Skeletal muscle cell (primary cell): ENCODE measurements at places on chromosomes 16 and 17.

DNA sequence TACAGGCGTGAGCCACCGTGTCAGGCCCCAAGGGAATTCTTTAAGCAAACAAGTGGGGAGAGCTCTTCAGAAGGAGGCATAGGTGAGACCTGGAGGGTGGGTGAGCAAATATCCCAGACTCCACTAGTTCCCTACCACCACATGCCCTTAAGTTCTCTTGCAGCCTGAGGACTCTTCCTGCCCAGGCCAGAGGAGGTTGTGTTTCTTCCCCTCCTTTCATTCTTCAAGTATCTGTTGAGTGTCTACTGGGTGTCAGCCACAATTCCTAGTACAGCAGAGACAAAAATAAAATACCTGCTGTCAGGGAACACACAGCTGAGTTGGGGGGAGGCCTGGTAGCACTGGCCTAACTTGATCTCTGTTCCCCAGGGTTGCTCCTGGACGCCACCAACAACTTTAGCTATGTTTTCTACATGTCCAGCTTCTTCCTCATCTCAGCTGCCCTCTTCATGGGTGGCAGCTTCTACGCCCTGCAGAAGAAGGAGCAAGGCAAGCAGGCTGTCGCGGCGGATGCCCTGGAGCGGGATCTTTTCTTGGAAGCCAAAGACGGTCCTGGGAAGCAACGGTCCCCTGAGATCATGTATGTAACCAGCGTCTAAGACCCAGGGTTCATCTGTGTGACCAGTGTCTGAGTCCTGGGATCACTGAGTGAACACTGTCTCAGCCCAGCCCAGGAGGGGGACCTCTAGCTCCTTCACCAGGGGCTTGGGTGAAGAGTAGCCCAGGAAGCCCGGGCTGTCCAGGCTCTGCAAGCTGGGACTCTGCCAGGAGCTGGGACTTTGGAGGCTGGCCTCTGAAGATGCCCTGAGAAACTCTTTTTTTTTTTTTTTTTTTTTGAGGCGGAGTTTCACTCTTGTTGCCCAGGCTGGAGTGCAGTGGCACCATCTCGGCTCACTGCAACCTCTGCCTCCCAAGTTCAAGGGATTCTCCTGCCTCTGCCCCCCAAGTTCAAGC is 5.9 kb upstream of the ARMC7 start:
- DNase-seq: no peak

GRCh38 chr17:55735731-55736405 is 13.2 kb upstream of the TMEM100 start:
- DNase-seq: no peak

GRCh38 chr17:7261379-7262191 is 693 bp downstream of the CLDN7 start:
- DNase-seq: no peak

DNA sequence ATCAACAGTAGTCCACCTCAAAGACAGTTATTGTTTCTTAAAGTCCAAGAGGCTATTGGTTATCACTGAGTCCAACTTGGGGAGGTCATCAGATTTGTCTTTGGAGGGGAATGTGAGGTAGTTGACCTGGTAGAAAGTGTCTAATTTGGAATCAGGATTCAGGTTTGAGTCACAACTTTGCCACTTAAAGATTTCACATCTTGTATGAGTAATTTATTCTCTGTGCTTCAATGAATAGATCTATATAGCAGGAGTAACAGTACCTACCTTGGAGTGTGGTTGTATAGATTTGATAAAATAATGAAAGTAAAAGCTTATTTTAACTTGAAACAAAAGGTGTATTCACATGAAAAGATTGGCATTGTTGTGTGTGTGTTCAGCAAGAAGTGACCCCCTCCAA is 119.3 kb upstream of the TBX2 start:
- DNase-seq: no peak

GRCh38 chr17:7293816-7294613 is 424 bp downstream of the YBX2 start:
- DNase-seq: no peak

- DNase-seq: no peak
Observed at GRCh38 chr16:89491974-89492687, 1.8 kb upstream of the ANKRD11 start.

DNA sequence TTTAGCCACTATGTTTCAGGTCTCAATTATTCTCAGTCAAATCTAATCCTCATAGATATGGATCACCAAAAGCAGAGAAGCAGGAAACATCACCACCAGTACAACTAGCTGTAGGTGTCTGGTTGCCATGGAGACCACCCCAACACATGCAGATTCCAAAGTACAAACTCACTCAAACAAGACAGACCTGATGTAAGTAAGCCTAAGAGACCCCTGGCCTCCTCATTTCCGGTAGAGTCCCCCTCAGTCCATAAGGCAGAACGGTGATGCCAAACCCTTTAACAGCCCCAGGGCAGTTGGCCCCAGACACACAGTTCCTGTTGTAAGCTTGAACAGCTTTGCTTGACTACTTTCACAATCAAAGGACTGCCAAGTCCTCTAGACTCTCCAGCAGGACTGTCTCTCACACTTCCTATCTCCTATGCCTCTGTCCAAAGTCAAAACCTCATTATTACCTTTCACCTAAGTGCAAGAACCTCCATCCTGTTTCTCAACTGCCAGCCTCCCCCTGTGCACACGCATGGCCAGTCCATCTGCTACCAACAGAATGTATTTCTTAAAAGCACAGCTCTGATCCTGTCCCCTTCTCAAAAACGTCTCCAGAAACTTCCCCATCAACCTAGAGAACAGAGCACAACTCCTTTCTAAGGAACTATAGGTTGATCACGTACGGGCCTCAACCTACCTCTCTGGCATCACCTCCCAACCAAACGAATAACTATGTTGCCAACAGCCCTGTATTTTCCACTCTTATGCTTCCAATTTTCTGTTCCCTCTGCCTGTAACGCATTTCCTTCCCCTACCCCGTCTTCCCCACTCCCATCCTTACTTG is 23.9 kb downstream of the SLC39A11 start:
- peak; percentile 56 for DNase-seq

DNA sequence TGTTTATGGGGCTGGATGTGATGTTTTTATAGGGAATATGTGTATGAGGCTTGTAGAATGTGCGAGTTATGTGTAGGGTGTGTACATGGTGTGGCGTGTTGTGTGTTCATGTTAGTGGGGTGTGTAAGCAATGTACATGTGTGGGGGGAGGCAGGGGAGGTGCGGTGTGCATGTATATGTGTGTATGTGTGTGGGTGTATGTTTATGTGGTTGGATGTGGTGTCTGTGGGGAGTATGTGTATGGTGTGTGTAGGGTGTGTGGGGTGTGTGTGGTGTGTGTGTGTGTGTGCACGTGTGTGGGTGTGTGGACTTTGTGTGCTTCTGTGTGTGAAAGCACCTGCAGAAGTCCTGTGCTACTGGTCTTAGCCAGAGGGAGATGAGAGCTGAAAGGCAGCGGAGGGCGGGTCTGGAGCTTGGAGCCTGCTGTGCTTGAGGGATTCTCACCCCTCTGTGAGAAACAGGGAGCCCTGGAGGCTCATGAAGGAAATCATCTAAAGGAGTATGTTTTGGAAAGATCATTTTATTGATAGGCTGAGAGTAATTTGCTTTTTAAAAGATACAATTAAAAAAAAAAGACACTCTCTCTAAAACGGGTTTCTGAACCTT is 222.7 kb downstream of the HS3ST4 start:
- no peak for DNase-seq

DNA sequence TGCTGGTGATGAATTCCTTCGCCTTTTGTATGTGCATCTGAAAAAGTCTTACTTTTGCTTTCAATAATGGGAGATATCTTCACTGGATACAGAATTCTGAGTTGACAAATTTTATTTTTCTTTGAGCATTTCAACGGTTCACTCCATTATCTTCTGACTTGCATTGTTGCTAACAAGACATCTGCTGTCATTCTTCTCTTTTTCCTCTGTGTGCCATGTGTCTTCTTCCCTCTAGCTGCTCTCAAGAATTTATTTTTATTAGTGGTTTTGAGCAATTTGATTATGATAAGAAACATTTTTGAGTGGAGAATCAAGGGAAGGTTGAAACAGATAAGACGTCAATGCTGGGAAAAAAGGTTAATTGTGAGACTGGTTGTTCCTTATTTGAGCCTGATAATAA is 471.8 kb downstream of the CDH13 start:
- DNase-seq: no peak

DNA sequence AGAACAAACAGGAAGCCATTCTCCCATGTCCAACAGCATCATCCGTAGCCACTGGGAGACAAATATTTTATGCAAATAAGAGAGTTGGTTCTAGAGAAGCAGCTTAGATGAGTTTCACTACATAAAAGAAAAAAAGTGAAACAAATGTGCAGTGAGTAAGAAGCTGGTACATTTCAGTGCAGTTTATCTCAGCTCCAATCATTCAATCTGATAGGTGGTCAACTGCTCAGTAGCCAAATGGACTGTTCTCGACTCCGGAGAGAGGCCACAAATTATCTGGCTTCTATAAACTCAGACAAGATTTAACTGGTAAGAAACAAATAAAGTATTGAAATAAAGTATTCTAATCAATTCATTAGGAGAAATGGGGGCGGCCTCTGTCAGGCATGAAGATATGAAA is 68.3 kb downstream of the MAF start:
- no peak for DNase-seq

GRCh38 chr17:5365831-5366230 is 53.6 kb downstream of the NUP88 start:
- no peak for DNase-seq

GRCh38 chr17:48295362-48296288 is 134.4 kb downstream of the SKAP1 start:
- no peak for DNase-seq

DNA sequence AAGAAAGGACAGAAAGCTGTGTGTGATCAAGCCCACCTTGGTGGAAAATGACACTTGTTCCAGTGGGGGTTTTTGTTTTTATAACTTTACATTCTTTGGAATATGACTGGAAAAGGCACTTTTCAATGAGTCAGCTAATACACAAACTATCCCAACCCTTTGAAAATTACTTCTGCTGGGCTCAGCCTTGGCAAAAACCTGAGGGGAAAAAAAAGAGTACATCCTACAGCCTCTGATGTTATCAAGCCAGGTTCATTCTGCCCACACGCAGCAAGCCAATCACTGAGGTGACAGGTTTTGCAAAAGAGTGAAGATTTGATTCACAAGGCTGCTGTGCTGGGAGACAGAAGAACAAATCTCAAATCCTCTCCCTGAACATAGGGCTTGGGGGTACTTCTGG is 484.5 kb upstream of the ERCC4 start:
- no peak for DNase-seq

GRCh38 chr17:42918902-42919521 is 18.4 kb downstream of the G6PC1 start:
- DNase-seq: no peak

DNA sequence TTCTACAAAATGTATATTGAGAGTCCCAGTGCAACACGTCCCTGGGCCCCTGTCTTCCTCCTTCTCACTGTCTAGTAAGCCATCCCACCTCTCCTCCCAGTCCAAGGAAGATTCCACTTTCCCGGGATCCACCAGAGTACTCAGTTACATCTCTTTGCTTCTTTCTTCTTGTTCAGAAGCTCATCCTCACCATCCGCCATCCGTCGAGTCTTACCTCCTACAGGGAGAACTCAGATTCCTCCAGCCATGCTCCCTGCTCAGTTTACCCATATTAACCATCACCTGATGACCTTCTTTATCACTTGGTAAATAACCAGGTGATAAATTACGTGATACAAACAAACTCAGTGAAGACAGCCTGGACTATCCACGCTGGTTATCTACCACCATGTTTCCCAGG is 57.1 kb downstream of the CYTH1 start:
- no peak for DNase-seq

DNA sequence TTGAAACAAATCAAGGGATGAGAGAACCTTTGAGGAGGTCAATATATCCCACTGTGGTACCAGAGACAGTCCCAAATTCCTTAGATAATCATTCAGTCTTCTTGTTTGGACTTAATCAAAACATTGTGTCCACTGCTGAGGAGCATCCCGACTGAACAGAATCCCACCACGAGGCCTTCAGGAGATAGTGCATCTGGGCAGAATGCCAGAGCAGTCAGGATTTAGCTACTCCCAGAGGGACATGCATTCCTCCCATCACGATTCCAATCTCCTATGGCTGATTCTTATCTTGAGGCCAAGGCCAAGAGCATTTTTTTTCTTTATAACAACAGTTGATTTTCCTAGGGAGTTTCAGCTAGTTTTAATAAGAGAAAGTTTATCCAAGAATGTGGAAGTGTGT is 87.4 kb upstream of the COX10 start:
- no peak for DNase-seq

- no peak for DNase-seq
Observed at GRCh38 chr17:79595471-79595870, 15.4 kb downstream of the RBFOX3 start.

- no peak for DNase-seq
Observed at GRCh38 chr17:1640329-1641064, 5.0 kb downstream of the SCARF1 start.

GRCh38 chr17:51722994-51723393 is 435.5 kb downstream of the CA10 start:
- DNase-seq: no peak

- DNase-seq: no peak
Observed at GRCh38 chr17:80163336-80163735, 6.5 kb upstream of the CARD14 start.

DNA sequence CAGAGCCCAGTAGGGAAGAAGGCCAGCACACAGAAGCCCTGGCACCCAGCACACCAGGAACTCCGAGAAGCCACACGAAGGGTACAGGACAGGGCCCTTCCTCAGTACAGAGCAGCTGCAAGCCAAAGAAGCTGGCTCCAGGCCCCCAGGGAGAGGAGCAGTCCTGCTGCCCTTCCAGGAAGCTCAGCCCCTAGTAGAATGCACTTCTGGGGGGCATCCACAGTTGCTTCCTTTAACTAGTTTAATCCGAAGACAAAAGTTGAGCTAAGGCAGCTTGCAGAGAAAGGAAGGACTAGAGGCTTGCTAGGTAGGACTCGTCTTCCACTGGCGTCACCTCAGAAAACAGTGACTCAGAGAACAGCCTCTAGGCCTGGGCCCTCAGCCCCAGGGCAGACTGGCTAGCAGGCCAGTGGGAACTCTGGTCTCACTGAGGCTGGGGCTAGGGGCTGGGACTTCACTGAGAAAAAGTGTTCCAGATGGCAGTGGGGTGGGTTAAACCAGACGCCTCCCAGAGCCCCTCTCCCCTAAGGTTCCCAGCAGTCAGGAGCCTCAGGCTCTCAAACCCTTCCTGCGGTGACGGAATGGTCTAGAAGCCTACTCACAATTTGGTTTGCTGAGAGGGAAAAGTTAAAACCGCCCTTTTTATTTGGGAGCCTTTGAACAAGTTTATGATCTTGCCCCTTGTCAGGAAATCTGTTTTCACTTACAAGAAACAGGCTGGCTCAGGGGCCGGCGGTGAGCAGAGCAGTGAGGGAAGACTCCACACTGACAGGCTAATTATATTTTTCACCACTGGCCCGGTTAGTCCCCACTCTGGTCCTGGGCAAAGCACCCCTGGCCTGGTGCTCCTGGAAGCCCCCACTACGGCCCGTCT is 41.4 kb downstream of the ACTG1 start:
- DNase-seq: no peak
